ENCODE measurements at places on chromosomes 5 and 9. TPM values are rescaled to one million over a fixed set of nuclear protein-coding genes. Genes with fewer than 3 reads are reported as not detected.

DNA sequence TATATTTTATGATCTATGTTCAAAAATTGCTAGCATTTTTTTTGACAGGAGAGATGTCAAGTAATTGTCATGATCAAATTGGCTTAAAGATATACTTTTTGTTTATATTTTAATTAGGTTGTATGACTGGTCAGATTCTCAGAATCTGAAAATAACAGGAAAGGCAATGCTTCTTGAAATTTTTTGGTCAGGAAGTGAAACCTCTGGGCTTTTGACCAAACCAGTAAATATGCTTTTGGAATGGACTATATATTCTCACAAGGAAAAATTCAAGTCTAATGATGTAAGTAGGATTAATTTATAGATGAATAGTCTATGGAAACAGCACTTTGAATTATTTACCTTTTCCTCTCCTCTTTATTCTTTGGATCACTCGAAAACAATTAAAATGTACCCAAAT, 52.3 kb downstream of the SLF1 start:
- peaks cover 7% of the 10 kb centered on the region for H3K36me3 ChIP-seq
- H3K27me3 ChIP-seq, result no peaks in the 10 kb centered on the region
- H3K27ac ChIP-seq, result no peak overlapping the region
- H3K4me1 ChIP-seq, result no peaks in the 10 kb centered on the region
- H3K4me3 ChIP-seq, result no peak overlapping the region

DNA sequence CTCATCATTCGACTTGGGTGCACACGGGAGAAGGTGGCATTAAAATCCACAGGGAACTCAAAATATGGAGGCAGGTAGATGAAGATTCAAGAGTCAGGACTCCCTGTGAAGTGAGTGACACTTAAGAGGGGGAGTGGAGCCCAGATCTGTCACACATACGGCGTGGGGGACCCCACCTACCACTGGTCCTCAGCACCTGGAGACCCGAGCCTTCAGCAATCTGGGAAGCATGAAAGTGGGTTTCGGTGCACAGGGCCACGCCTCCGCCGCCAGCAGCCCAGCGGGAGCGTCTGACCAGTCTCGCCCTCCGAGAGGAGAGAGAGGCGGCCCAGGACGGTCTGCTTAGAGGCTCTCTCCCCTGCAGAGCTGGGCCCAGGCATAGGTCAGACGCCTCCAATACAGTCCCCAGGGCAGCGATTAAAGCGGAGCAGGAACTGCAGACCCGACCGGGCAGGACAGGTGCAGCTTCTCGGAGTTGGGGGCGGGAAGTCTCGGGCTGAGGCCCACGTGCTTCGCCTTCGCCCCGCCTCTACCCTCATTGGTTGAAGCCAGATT, 639 bp upstream of the SLC2A8 start:
- peaks cover 16% of the 10 kb centered on the region for H3K4me1 ChIP-seq
- H3K27me3 ChIP-seq, result no peaks in the 10 kb centered on the region
- DNase-seq, result no peak
- no peaks in the 10 kb centered on the region for H3K36me3 ChIP-seq
- peak overlapping the region; percentile 90 for H3K4me3 ChIP-seq
- H3K27ac ChIP-seq, result peak overlapping the region; percentile 84

Gene MAMDC2
- 0.21 TPM for total RNA-seq

DNA sequence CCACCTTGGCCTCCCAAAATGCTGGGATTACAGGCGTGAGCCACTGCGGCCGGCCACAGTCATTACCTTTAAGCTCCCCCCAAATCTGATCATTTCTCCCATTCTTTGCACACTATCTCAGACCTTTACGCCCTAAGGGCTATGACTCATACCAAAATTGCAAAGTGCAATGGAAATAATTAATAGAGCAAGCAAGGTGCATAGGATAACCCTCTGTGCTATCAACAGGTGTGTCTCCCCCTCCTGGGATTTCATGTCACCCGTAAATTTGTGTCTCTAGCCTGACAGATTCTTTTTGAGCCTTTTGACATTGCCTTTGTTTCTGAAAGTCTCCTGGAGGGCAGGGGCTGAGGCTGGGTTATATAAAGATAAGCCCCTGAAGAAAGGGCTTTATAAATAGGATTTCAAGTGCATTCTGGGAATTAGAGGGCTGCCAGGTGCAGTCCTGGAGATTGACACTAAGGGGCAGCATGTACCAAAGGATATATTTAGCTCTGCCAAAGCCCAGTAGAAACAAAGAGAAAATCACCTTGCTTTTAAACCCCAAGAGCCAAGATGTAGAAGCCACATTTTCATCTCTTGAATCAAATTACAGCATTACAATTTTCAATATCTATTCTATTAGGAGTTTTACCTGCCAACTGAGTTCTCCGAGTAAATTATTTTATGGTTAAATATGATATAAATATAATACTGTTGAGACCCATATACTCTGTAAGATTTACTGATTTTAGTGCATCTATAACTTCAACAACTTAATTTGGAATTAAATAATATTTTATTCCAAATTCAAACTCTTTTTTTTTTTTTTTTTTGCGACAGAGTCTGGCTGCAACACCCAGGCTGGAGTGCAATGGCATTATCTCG, 18.2 kb downstream of the S100Z start:
- no peak overlapping the region for H3K27ac ChIP-seq
- no peak overlapping the region for H3K4me3 ChIP-seq
- no peaks in the 10 kb centered on the region for H3K36me3 ChIP-seq
- peaks cover 13% of the 10 kb centered on the region for H3K4me1 ChIP-seq
- DNase-seq, result peak; percentile 71
- H3K27me3 ChIP-seq, result no peaks in the 10 kb centered on the region

Gene IFNA13
- total RNA-seq, result not detected

GRCh38 chr5:167513381-167513780, 778.1 kb upstream of the WWC1 start:
- peaks cover 8% of the 10 kb centered on the region for H3K4me1 ChIP-seq
- no peak overlapping the region for H3K27ac ChIP-seq
- no peak overlapping the region for H3K4me3 ChIP-seq
- DNase-seq, result no peak

Gene CNTLN
- 16.7 TPM for total RNA-seq

Gene PLAC8L1
- 1.8 TPM for total RNA-seq

DNA sequence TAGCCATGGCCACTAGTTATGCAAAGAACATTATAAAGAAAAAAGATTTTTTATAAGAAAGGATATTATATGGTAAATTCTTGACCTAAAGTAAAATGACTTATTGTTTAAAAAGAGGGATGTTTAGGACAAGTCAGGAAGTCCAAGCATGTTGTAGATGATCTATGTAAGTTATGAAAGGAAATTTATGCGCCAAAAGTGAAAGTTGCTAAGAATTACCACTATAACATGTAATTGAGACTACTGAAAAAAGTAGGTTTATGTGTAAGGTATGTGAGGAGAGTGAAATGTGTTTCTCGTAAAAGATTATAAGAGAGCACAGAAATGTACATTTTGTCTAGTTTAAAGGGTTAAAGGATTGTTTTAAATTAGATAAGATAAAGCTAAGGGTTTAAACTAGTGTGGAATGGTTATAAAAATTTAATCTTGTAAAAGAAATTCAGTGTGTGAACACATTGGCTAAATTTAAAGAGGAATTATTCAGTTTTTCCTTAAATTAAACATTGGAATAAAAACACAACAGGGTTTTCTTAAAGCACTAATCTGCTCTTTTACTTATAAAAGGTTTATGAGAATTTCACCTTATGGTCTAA, 1100.4 kb upstream of the EDIL3 start:
- DNase-seq, result no peak
- no peaks in the 10 kb centered on the region for H3K27me3 ChIP-seq
- H3K27ac ChIP-seq, result no peak overlapping the region
- H3K4me1 ChIP-seq, result no peaks in the 10 kb centered on the region
- peaks cover 2% of the 10 kb centered on the region for H3K36me3 ChIP-seq
- H3K4me3 ChIP-seq, result no peak overlapping the region

- H3K4me1 ChIP-seq, result no peaks in the 10 kb centered on the region
- no peaks in the 10 kb centered on the region for H3K36me3 ChIP-seq
- no peak for DNase-seq
- peaks cover 4% of the 10 kb centered on the region for H3K27me3 ChIP-seq
- no peak overlapping the region for H3K27ac ChIP-seq
These were observed 53.3 kb upstream of the ARL15 start for GRCh38 chr5:54363669-54364068.

Gene IGFBPL1
- total RNA-seq, result 63.8 TPM

Gene ARSI
- total RNA-seq, result 0.51 TPM

DNA sequence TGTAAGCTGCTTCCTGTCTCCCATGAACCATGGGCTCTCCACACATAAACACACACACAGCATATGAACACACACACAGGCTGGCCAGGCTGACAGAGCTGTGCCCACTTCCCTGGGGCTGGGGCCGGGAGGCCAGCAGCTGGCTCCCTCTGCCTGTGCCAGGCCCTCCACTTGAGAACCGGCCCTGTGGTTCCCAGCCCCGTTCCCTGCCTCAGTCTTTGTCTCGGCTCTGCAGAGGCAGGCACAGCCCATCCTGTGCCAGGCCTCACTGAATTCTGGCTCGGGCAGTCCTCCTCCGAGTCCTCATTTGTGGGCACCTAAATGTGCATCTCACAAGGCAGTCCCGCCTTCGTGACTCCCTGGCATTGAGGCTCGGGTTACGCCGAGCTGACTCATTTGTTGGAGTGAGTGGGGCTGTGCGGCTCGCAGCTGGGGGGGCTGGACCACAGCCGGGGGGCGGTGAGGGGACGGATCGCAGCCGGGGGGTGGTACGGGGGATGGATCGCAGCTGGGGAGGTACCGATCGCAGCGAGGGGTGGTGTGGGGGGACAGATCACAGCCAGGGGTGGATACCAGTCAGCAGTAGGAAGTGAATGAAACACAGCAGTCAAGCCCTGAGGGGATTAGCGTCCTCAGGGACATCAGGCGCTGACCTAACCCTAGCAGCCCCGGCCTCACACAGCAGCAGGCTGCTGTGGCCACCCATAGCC, 72.3 kb downstream of the PSMB7 start:
- H3K27me3 ChIP-seq, result no peaks in the 10 kb centered on the region
- H3K36me3 ChIP-seq, result peaks cover 8% of the 10 kb centered on the region
- peak; percentile 25 for DNase-seq
- peak overlapping the region; percentile 62 for H3K27ac ChIP-seq
- peaks cover 23% of the 10 kb centered on the region for H3K4me1 ChIP-seq

Gene CCDC192
- total RNA-seq, result 1.3 TPM

GRCh38 chr5:147098233-147098790, 136.5 kb upstream of the STK32A start:
- no peak overlapping the region for H3K4me3 ChIP-seq
- H3K4me1 ChIP-seq, result peaks cover 23% of the 10 kb centered on the region
- H3K27me3 ChIP-seq, result peaks cover 15% of the 10 kb centered on the region
- no peak overlapping the region for H3K27ac ChIP-seq
- H3K36me3 ChIP-seq, result no peaks in the 10 kb centered on the region

- H3K4me1 ChIP-seq, result peaks cover 5% of the 10 kb centered on the region
- H3K4me3 ChIP-seq, result no peak overlapping the region
- no peaks in the 10 kb centered on the region for H3K36me3 ChIP-seq
- no peak for DNase-seq
These were observed 4.5 kb upstream of the FXN start for GRCh38 chr9:69030851-69031645.

DNA sequence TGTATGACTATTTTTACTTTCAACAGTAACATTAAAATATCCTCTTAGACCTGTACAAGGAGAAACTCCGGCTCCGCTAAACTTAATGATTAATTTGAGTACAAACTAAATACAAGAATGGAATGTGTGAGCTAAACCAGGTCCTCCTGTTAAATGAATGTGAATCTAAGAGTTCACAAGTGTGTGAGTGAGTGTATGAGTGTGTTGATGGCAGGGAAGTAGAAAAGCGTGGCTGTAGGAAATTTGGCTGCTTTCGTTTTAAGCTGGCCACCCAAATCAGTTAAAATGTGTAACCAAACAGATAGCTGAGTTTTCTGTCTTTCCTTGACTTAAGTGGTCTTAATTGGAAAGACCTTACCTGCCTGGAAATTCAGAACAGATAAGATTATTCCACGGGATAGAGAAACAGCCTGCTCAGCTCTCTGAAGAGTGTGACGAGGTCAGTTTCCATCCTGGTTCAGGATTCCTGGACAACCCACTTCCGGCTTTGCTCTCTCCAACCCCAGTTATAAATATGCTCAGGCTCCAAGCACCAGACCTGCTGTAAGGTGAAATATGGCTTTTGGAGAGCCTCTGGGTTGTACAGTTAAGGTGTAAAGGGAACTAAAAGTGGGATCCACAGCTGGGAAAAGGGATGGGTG, 908.6 kb upstream of the EDIL3 start:
- DNase-seq, result no peak
- H3K4me3 ChIP-seq, result no peak overlapping the region
- no peaks in the 10 kb centered on the region for H3K4me1 ChIP-seq
- H3K36me3 ChIP-seq, result no peaks in the 10 kb centered on the region

DNA sequence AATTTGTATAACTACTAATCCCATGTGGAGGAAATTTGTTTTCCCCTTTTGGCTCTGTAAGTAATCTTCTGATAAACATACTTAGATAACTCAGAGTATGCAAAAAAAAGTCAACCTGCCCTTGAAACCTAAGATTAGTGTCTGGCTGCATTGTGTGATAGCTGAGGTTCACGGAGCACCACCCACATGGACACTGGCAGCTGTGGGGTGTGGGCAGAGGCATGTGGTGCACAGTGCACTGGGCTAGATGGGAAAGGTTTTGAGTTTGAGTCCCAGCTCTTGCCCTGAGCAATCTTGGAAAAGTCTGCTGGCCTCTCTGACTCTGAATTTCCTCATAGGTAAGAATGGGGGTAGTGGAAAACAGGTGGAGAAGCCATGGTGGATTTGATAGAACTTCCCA, 75.1 kb downstream of the PLCXD3 start:
- no peak for DNase-seq
- no peaks in the 10 kb centered on the region for H3K36me3 ChIP-seq
- peaks cover 13% of the 10 kb centered on the region for H3K27me3 ChIP-seq

GRCh38 chr9:113636165-113636564, 172.6 kb downstream of the RGS3 start:
- no peak for DNase-seq
- no peaks in the 10 kb centered on the region for H3K27me3 ChIP-seq
- no peak overlapping the region for H3K27ac ChIP-seq
- peaks cover 16% of the 10 kb centered on the region for H3K4me1 ChIP-seq
- no peaks in the 10 kb centered on the region for H3K36me3 ChIP-seq

Gene SLCO4C1
- 3.9 TPM for total RNA-seq
